NCI-H2171 (cell line): ENCODE measurements at places on chromosomes 16 and 17.

DNA sequence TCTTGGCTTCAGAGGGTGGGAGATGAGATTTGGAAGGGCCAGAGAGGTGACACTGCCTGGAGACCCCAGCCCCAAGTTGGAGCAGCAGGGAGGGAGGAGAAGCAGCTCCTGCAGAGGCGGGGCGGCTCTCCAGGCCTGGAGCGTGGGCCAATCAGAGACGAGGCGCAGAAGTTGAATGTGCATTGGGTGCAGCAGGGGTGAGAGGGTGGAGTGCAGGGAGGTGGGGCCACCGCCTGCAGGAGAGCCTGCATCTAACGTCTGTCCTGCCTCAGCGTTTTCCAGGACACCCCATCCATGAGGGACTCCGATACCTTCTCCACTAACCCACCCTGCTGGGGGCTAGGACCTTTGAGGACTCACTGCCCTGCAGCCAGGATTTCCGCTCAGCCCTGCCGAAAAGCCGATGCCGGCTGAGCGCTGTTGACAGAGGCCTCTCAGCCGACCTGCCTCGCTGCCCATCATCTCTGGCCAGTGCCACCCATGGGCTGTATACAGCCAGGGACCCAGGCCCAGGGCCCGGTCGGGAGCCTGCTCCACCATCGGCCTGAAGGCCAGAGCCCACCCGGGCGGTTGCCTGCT lies 146.2 kb downstream of the ENGASE start:
- DNase-seq, result no peak

- DNase-seq, result no peak
These were observed 10.1 kb upstream of the STX4 start for GRCh38 chr16:31023252-31023602.

DNA sequence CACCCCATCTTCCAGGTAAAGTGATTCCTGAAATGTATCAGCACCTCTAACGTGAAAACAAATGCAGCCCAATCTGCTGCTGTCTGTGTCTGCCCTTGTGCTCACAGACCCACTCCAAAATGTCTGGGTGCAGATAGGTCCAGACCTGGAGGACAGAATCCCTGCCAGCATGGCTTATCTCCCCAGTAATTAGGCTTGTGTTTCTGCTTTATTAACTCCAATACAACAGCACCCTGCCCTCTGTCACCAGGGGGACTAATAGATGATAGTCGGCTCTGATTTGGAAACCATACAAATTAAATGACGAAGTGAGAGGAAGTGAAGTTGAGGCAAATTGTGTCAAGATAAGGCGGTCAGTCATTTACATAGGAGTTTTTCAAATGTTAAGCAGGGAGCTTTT lies 608.3 kb upstream of the SALL1 start:
- DNase-seq, result no peak

DNA sequence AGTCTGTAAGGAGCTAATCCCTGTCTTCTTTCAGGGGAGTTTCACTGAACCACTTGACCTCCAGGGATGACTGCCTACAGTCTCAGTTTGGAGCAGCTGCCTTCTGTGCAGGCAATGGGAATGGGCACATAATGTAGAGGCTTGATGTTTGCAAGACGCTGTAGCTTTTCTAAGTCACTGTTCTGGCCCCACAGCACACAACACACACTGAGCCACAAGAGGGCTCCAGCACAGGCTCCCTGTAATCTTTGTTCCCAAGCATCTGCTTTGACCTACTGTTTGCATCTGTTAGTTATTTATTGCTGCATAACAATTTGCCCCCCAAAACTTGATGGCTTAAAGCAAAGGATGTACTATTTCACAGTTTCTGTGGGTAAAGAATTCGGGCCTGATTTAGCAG lies 419.0 kb upstream of the ASIC2 start:
- no peak for DNase-seq

DNA sequence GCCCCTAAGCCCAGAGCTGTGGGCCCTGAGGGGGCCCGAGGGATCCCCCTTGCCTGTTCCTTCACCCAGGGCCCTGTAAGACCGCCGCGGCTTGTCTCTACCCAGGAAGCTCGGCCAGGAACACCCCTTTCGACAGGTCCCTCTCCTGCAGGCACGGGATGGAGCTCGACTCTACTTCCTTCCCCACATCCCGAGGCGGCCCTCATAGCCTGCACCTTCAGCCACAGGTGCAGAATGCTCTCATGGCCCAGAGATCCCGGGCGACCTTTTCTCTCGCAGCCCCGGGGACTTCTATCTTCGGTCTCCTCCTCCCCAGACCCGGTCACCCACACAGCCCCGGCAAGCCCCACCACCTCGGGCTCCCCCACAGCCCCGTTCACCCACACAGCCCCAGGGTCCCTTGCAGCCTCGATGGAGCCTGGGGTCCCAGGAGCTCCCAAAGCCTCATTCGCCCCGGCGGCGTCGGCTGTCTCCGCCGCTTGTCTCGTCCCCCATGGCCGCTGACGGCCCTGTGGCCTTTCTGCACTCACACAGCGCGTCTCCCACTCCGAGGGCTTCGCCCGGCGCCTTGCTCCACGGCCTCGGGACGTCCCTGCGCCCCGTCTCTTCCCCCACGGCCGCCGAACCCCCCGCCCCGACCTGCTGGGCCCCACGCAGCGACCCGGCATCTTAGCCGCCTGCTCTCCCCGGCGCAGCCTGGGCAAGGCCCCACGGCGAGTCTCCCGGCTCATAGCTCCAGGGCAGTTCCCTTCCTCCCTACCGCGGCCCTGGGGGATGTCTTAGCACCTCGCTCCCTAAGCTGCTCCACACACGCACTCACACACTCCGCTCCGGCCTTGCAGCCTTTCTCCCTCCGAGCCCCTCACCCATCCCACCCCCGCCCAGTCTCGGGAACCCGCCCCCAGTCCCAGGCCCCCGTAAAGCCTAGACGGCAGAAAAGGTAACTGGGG lies 650 bp downstream of the KIAA0753 start:
- peak; percentile 43 for DNase-seq

GRCh38 chr16:11700264-11701029 lies 32.2 kb downstream of the SNN start:
- DNase-seq, result no peak

DNA sequence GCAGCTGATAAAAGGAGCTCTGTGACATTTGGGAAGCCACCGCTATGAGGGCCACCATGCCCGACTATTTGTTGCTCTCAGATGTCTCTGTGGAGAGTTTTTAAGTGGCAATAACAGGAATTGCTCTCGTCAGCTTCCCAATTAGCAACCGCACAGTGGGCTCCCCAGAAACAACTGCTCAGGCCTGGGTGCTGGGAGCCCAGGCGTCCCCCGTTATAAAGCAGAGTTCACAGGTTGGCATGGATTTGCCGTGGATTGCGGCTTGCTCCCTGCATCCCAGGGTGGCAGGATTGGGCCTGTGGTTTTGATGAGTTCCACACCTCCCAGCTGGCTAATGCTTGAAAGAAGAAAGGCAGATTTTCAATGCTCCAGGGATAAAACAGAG lies 289.9 kb downstream of the CPPED1 start:
- no peak for DNase-seq

DNA sequence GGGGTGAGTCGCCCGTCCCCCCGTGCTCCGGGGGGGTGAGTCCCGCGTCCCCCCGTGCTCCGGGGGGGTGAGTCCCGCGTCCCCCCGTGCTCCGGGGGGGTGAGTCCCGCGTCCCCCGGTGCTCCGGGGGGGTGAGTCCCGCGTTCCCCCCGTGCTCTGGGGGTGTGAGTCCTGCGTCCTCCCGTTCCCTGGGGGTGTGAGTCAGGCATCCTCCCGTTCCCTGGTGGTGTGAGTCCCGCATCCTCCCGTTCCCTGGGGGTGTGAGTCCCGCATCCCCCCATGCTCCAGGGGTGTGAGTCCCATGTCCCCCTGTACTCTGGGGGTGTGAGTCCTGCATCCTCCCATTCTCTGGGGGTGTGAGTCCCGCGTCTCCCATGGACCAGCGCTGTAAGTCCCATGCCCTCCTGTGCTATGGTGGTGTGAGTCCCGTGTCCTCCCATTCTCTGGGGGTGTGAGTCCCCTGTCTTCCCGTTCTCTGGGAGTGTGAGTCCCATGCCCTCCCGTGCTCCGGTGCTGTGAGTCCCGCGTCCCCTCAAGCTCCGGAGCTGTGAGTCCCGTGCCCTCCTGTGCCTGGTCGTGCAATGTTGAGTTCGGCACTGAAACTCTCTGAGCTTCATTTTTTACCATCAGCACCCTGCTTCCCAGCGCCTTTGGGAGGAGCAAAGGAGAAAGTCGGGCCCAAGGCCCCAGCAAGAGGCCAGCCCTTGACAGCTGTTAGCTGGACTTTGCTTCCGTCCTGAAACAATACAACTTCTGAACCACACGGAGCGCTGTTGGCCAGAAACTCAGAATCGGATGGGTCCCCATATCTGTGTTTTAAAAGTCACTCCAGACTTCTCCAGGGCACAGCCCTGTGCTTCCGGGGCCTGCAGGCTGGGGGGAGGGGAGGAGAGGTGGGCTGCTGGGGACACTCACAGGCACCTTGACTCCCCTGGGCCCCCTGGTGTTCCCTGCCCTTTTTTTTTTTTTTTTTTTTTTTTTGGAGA lies 11.5 kb upstream of the ZC3H18 start:
- DNase-seq, result peak; percentile 32

DNA sequence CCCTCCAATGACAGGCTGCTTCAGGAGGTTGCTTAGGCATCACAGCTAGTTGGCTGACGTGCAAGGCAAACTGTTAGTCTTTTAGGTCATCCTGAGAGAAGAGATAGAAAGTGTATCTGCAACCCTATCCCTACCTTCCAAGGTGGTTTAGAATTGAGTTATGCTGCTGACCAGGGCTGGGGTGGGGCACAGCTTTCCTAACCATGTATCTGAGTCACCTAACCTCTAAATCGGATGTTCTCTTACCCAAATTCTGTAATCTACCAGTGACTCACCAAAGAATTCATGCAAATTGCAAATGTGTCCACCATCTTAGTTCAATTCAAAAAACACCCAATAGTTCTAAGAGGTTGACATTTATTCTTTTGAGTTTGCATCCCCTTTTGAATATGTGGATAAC lies 107.2 kb upstream of the DYNLRB2 start:
- no peak for DNase-seq

GRCh38 chr17:33086878-33087277 lies 95.2 kb downstream of the SPACA3 start:
- no peak for DNase-seq

DNA sequence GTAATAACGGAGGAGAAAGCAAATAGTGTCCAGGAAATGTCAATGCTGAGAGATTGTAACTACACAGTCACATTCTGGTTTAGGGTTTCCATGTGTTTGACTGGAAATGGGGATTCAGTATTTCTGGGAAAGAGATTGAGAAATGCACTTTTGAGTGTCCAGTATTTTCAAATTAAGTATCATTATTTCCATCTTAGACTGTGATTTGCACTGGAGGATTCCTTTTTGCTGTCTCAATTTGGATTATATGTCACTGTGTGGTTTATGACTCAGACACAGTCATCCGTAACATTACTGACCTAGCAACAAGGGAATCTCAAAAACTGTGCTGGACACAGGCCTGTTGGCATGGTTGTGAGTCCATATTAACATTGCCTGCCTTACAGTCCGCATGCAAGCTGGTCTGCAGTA lies 681.4 kb downstream of the CDH11 start:
- no peak for DNase-seq

GRCh38 chr16:49851468-49851787 lies 4.5 kb downstream of the ZNF423 start:
- DNase-seq, result no peak

GRCh38 chr16:79661578-79661977 lies 61.0 kb upstream of the MAF start:
- DNase-seq, result no peak

DNA sequence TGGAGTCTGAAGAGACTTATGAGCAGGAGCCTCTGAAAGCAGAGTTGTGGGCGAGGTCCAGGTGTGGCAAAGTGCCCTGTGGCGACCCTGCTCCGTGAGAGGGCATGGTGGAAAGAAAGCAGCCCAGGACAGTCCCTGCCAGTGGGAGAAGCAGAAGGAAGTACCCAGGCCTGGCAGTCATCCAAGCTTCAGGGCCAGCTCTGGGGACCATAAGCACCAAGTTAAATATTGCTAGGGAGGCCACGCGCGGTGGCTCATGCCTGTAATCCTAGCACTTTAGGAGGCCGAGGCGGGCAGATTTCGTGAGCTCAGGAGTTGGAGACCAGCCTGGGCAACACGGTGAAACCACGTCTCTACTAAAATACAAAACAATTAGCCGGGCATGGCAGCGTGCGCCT lies 4.9 kb upstream of the ASGR1 start:
- DNase-seq, result no peak

- no peak for DNase-seq
These were observed 6.3 kb upstream of the TBCD start for GRCh38 chr17:82745524-82745923.

DNA sequence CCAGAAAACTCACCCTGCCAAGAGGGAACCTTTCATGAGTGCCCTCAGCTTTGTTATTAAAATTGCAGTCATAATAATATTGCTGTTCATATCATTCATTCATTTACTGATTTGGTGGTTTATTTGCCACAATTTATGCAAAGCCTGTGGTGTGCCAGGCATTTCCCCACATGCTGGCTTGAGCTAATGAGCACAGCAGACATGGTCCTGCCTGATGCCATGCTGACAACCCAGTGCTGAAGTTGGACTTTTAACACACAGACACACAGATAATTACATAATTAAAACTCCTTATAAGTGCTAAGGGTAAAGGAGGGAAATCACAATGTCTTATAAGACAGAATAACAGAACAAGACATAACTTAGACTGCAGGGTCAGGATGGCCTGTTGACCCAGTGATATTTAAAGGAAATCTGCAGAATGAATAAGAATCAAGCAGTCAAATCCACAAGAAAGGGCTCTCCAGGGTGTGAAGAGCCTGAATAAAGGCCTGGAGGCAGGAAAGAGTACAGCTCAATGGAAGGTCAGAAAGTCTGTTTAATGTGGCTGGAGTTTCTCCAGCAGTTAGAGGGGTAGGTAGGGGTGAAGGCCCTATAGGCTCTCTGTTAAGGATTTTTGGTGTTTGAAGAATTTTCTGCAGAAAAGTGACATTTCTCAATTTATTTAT lies 196.9 kb upstream of the CDH11 start:
- DNase-seq, result no peak

- no peak for DNase-seq
These were observed 17.0 kb downstream of the SOST start for GRCh38 chr17:43741636-43742035.

GRCh38 chr16:20735490-20735889 lies 6.1 kb downstream of the THUMPD1 start:
- DNase-seq, result no peak

- DNase-seq, result no peak
These were observed 8.0 kb downstream of the SECTM1 start for GRCh38 chr17:82325286-82326180.

GRCh38 chr16:81296631-81297030 lies 18.1 kb upstream of the GAN start:
- DNase-seq, result no peak

DNA sequence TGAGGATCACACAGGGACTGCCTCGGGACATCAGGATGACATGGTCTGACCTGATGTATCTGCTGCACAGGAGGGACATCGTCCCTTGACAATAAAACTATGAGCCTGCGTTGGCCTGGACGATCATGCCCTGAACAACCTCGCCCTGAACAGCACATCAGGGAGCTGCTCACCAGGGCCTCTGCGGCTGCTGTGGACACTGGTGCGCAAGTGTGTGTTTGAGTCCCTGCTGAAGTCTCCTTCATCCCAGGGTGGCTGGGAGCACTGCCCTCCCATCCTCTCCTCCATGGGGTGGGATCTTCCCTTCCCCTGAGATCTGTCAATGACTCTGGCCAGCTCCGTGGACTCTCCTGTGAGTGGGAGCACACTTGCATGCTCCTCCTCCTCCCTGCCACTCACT lies 257.8 kb downstream of the RBFOX3 start:
- no peak for DNase-seq

- DNase-seq, result no peak
These were observed 4.8 kb downstream of the CD2BP2 start for GRCh38 chr16:30350134-30350871.
